ENCODE measurements at places on chromosomes 2 and 18. TPM values are rescaled to one million over a fixed set of nuclear protein-coding genes. Genes with fewer than 3 reads are reported as not detected.

- no peaks in the 10 kb centered on the region for H3K27me3 ChIP-seq
- no peaks in the 10 kb centered on the region for H3K36me3 ChIP-seq
- DNase-seq = no peak
- H3K4me1 ChIP-seq = no peaks in the 10 kb centered on the region
These were observed 60.2 kb downstream of the CHRNA1 start for GRCh38 chr2:174704061-174704460.

DNA sequence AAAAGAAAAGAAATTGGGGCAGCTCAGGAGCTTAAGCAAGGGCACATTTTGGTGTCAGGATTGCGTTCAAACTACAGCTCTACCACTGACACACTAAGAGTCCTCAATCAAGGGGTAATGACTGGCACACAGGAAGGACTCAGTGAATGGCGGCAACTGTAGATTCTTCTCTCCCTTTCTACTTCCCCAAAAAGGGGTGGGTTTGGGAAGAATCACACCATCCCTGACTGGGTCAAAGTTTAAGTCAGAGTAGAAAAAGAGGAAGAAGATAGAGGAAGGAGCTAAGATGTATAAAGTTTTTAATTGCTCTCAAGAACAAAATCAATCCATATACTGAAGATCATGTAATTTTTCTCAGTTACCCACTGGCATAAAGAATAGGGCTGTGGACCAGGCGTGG, 2.6 kb downstream of the NLRC4 start:
- H3K27me3 ChIP-seq = no peaks in the 10 kb centered on the region
- no peak for DNase-seq
- H3K36me3 ChIP-seq = no peaks in the 10 kb centered on the region
- no peaks in the 10 kb centered on the region for H3K4me1 ChIP-seq

- H3K4me1 ChIP-seq = no peaks in the 10 kb centered on the region
- no peaks in the 10 kb centered on the region for H3K27me3 ChIP-seq
- peak; percentile 26 for DNase-seq
- H3K27ac ChIP-seq = no peak overlapping the region
- H3K36me3 ChIP-seq = no peaks in the 10 kb centered on the region
- H3K4me3 ChIP-seq = no peak overlapping the region
These were observed 62.7 kb downstream of the ADD2 start for GRCh38 chr2:70705160-70705850.

EML6 gene
- 1.2 TPM for total RNA-seq

DSC1 gene
- total RNA-seq = 54.0 TPM
